ENCODE measurements at places on chromosomes 5 and 9.
A peak's percentile ranks its signal among the peaks of the same experiment; 100 is the strongest.

- DNase-seq: no peak
Measured at GRCh38 chr5:129569295-129569694, 109.2 kb downstream of the ADAMTS19 start.

DNA sequence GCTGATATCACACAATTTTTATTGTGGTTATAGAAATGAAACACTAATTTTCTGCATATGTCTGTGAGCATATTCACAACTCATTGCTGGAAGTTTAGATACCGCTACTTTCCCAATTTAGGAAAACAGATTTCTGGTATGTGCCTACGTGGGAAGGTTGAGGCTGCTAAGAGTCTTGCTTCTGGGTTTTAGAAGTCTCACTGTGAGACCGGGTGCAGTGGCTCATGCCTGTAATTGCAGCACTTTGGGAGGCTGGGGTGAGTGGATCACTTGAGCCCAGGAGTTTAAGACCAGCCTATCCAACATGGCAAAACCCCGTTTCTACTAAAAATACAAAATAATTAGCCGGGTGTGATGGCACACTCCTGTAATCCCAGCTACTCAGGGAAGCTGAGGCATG lies 39.6 kb downstream of the UBAP1 start:
- no peak for DNase-seq

GRCh38 chr5:160020964-160021363 lies 12.0 kb downstream of the TTC1 start:
- DNase-seq: no peak

GRCh38 chr5:7742241-7742656 lies 108.7 kb downstream of the CFAP90 start:
- DNase-seq: no peak

DNA sequence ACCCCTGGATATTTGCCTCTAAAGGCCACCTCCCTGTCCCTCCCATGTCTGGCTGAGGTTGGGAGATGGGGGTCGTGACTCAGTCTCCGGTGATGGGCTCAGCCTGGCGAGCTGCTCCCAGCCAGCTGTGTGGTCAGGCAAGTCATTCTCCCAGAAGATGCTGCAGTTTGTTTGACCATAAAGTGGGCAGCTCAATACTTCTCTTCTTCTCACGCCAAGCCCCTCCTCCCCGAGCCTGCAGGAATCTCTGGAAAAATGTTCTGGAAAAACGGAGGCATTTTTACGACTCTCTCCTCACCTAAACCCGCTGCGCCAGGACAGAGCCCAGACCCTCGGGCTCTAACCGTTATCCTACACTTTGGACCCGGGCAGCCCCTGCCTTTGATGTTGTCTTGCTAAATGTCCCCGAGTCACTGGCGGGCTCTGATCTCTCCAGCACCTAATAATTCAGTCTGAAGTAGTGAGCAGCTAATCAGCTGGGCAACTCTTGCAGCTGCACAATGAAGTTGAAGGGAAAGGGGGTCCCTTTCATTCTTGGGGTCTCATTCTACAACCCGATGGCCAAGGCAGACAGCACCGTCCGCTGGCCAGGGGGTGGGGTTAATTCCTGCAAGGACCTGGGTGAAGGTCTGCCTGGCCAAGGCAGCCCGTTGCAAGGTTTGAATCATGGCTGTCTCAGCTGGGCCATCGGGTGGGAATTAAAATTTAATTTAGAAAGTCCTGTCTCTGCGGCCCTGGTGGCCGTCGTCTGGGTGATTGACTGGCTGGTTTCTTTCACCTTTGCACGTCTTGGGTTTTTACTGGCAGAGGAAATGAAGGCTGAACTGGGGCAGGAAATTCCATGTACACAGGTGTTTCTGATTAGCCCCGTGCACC lies 12.3 kb downstream of the DCANP1 start:
- no peak for DNase-seq

DNA sequence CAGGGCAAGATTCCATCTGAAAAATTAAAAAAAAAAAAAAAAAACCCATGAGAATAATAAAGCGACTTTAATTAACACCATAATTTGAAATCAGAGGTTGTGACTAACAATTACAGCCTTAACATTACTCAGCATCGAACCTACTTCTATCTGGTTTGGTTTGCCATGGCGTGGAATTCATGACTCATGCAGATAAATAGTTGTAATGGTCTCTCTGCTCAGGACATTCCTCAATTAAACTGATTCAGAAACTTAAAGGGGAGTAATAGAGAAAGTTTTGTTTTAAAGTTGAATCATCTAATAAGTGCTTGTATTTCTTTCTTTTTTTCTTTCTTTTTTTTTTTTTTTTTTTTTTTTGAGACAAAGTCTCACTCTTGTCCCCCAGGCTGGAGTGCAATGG lies 135.5 kb downstream of the SPATA31D1 start:
- DNase-seq: no peak

- DNase-seq: no peak
Measured at GRCh38 chr5:130966990-130967525, 198.0 kb downstream of the HINT1 start.

- DNase-seq: no peak
Measured at GRCh38 chr5:166581826-166582225, 1709.6 kb upstream of the WWC1 start.

DNA sequence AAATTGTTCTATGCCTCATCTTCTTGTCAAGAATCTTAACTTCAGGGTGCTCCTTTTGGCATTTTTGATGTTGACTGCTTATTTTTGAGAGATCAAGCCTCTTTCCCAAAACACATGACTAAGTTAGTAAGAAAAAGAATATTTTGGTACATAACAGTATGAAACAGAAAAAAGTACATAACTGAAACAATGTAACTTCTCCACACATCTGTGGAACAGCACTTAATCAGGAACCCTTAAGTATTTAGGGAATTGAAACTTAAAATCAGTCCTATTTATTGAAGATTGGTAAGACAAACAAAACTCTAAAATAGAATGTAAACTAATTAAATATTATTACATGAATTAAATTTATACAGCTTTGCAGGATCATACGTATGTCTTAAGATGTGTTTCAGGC lies 103.4 kb downstream of the MELK start:
- no peak for DNase-seq

DNA sequence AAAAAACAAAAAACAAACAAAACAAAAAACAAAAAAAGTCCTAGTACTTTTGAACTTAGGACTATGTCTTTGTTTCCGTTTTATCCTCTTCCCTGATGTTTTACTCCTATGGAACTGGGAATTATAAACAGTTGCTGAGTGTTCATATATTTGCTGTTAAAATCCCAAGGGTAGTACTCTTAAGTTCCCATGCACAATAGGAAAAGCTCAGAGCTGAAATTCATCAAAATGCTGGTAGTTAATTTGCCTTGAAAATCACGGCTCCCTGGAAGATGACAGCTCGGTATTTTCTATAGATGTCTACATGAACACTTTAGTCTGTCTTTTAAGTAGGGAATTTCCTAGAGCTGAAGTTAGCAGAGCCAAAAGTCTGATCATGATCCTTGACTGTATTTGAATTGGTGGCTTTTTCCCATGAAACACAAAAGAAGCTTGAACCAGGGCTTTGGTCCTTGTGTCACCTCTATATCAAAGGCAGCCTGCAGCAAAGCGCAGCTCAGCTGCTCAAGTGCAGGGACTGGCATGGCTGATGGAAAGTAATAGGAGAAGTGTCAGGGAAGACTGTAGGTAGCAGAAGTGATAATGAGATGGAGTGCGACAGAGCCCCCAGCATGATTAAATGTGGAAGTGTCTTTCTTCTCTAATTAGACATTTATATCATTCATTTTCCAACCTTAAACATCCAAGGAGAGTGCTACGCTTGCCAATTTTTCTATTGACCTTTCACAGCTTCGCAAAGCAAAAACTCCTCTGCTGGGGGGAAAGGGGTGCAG lies 310.9 kb downstream of the TRIM36 start:
- no peak for DNase-seq

GRCh38 chr5:90598293-90598692 lies 39.7 kb downstream of the ADGRV1 start:
- no peak for DNase-seq

DNA sequence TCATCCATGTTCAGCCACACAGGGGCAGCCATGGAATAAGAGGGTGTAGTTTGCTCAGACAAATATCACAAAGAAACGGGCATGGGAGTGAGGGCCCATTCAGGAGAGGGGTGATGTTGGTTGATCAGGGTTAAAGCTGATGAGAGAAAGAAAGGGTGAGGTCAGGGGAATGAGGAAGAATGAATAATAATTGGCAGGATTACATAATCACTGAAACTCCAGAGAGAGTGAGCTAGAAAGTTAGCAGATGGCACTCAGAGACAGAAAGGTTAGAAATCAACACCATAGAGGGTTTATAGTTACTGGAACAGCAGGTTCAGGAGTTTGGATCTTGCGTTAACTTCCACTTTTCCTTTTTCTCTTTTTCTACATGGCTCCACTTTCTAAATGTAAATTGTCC lies 113.9 kb downstream of the TAF11L14 start:
- no peak for DNase-seq

- peak; percentile 56 for DNase-seq
Measured at GRCh38 chr5:143592648-143593047, 189.2 kb upstream of the NR3C1 start.

DNA sequence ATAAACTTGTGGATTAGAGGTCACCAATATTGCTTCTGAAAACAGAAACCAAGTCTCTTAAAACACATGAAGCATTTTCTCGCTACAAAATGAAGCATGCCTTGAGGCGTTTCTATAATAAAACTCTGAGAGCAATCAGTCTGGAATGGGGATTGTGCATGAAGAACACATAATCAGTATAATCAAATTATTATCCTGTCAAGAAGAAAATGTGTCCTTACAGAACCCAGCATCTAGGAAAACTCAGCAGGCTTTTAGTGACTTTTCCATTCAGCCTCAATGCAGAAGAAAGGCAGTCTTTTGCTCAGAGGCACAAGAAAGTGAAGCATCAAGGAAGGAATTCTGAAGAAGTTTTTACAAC lies 121.9 kb downstream of the CDH18 start:
- no peak for DNase-seq

DNA sequence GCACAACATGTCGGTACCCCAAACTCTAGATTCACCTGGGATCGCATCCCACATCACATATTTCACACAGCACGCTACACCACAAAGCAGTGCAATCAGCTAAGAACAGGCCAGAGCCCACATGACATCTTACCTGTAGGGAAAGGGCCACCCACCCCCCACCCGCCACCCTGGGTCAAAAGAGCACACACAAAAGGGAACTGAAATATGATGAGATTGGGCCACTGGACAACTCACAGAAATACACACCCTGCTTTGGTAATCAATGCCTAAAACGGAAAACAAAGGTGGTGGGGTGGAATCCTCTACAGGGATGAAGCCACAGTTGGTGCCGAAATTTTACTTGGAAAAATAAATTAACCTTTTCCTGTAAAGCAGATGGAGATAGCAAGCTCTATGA lies 13.1 kb downstream of the RETREG1 start:
- no peak for DNase-seq

DNA sequence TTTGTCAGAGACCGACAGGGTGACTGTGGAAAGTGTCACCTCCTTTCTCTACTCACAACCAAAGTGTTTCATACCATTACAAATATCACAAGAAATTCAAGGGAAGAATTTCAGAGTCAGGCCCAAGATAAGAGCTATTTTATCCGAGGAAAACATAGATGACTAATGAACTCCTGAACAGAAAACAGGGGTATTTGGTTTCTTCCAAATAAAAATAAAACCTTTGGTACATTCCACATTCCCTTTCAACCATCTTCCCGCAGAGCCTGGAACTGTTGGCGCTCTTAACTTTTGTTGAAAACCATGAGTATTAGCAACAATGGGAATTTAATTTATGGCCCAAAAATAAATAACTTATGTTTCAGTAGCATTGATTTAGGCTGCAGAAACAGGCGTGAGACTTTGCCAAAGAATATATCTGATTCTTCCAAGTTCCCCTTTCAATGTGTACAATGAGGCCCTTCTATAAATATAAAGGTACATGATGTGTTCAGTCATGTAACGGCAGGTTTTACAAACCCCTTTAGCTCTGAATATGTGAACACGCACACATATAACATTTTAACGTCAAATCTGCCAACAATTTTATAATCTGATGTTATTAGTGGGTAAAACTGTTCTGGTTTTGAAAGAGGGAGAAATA lies 69.5 kb downstream of the RETREG1 start:
- DNase-seq: no peak

GRCh38 chr5:41716382-41716781 lies 153.8 kb downstream of the OXCT1 start:
- no peak for DNase-seq

GRCh38 chr5:73300337-73301207 lies 127.6 kb downstream of the TMEM174 start:
- DNase-seq: no peak

DNA sequence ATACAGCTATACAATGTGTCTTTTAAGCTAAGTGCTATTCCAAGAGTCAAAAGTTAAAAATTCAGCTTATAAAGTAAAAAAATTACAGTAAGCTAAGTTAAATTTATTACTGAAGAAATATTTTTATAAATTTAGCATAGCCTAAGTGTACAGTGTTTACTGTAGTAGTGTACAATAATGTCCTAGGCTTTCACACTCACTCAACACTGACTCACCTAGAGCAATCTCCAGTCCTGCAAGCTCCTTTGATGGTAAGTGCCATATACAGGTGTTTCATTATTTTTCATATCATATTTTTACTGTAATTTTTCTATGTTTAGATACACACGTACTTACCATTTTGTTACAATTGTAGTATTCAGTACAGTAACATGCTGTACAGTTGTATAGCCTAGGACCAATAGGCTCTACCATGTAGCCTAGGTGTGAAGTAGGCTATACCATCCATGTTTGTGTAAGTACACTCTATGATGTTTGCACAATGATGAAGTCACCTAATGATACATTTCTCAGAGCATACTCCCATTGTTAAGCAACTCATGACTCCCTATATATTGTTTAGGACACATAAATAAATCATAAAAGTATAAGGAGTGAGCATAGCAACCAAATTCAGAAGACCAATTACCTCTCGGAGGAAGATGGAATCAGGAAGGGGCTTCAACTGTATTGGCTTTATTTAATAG lies 165.1 kb upstream of the SLC30A5 start:
- no peak for DNase-seq

- DNase-seq: no peak
Measured at GRCh38 chr9:101172616-101173015, 144.1 kb downstream of the PLPPR1 start.

GRCh38 chr9:72396247-72397091 lies 31.5 kb upstream of the ZFAND5 start:
- no peak for DNase-seq

Measured in germinal center (tissue), 1 donor.